Iris pigment epithelial cell (primary cell): ENCODE measurements at places on chromosomes 4 and X.

DNA sequence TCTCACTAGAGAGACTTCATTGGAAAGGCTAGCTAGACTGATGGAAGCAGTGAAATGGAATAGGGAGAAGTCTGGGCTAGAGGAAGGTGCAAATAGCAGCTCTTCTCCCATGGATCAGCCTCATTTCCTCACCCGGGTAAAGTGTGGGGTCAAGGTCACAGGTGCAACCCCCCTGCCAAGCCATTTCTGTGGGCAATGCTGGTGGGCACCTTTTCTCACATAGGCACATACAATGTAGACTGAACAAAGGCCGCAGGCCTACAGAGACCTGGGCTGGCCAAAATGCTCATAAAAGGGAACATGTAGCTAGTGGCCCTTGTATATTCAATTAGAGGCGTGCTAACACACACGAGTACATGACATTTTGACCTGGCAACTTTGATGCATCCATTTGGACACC, 71.5 kb upstream of the EFNB1 start:
- no peak for DNase-seq

DNA sequence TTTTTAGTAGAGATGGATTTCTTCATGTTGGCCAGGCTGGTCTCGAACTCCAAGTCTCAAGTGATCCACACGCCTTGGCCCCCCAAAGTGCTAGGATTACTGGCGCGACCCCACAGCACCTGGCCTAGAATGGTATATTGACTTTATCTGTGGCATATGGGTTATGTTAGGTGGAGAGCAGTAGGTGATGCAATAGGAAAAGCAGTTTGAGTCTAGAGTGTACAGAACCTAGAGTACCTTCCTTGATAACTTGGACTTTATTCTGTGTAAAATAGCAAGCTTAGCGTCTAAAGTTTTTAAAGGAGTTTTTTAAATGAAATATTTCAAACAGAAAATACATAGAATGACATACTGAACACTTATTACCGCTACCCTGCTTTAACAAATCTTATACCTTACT, 312.0 kb upstream of the ZCCHC13 start:
- no peak for DNase-seq

- DNase-seq, result no peak
Observed at GRCh38 chr4:188316391-188316790, 177.2 kb downstream of the TRIML1 start.

DNA sequence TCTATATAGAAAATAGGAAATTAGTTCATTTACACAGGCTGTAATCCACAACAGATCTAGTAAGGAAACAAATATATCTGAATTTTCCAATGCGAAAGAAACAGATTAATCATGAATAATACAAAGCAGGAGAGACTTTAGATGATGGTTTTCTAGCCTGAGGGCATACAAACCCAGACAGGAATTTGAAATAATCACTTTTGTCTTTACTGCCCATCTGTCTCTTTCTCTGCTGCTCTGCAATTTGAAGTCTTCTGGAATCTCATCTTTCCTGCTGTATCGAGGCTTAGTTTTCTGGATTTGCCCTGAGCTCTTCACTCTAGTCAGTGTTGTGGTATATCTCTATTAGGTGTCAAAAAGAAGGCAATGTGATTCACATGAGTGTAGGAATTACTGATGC, 711.8 kb upstream of the FAM241A start:
- no peak for DNase-seq

- DNase-seq, result peak; percentile 74
Observed at GRCh38 chrX:150934453-150934852, 36.0 kb upstream of the CD99L2 start.

DNA sequence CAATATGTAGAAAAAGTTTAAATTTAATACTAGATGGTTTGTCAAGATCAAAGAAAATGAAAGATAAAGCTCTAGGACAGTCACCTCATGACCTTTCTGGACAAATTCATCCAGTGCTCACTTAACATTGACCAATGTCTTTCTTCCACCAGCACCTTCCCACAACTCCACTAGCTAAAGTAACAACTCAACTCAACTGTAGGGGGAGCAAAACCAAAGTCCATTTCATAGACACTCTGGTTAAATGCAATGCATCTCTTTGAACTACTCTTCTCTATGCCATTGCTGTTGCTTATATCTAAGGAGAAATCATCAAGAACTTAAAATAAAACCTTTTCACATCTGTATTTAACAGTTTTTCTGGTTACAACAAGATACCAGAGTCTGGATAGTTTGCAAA, 25.1 kb downstream of the UGT2B4 start:
- no peak for DNase-seq

DNA sequence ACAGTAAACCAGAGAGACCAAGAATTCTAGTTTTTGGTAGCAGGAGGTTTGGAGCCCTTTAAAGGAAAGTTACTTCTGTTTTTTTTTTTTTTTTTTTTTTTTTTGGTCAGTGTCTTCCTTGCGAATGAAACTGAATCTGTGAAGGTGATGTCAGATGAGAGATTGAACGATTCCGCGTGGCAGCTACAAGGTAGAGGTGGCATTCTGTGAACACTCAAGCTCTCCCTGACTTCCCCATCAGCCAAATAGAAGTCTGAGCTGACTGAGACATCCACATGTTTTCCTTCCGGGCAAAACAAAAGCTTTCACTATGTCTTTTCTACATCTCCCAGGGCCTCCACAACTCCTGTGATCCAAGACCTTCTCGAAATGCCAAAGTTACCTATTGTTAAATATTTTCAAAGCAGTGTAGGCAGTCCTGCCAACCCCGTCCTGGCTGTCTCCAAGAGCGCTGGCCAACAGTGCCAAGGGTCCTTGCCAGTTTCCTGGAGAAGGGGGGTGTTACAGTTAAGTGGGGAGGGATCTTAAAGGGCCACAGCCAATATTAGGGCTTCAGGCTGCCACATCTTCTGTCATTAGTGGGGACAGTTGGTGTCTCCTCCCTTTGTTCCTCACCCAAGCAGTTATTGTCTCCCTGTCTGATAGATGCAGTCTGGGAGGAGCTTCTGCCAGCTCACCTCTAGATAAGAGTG, 102.9 kb upstream of the SLC34A2 start:
- DNase-seq, result no peak

DNA sequence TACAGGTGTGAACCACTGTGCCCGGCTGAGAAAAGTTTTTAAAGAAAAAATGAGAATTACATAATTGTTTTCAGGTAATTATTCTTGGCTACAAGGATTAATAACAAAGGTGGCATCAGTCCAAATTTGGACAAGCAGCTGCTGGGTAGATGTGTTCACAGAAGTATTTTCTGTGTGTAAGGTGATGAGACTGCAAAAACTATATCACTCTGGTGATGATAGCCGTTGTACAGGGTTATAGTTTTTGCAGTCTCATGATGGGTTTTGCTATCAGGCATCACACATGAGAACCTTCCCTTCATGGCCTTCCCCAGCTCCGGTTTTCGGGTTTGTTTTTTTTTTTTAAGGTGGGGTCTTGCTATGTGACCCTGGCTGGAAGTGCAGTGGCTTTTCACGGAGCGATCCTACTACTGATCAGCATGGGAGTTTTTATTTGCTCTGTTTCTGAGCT, 5.1 kb upstream of the SLC10A3 start:
- DNase-seq, result no peak

DNA sequence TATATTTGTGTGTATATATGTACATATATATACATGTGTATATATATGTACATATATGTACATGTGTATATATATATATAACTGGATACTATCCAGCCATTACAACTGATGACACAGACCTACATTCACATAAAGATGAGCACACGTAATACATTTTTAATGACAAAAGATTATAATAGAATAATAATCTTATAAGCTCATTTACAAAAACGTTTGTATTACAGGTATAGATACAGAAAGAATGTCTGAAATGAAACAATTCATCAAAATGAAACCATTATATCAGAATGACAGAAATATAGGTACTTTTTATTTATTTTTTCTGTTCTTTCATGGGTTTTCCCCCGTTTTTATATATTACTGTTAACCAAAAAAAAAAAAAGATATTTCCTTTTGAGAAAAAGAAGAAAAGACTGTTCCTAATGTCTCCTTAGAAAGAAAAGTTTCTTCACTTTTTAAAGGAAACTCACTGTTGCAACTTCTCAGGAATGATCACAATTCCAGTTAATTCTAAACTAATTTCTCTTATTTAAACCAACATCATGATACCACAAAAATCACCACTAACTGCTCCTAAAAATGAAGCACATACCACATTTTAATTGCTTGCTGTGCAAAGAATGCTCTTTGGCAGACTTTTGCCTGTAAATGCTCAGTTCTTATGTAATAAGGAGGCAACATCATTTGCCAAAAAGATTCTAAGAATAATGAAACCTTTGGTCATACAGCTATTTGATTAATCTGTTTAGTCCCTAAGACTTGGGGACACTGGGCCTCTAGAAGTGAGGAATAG, 18.9 kb downstream of the LEF1 start:
- DNase-seq, result no peak
